T-cell (primary cell): ENCODE measurements at places on chromosomes 2 and 18. TPM values are rescaled to one million over a fixed set of nuclear protein-coding genes. Genes with fewer than 3 reads are reported as not detected.

GRCh38 chr18:9649164-9649540 is 34.8 kb upstream of the PPP4R1 start:
- DNase-seq, result no peak
- no peak overlapping the region for H3K27ac ChIP-seq
- no peaks in the 10 kb centered on the region for H3K27me3 ChIP-seq
- no peak overlapping the region for H3K4me3 ChIP-seq

DNA sequence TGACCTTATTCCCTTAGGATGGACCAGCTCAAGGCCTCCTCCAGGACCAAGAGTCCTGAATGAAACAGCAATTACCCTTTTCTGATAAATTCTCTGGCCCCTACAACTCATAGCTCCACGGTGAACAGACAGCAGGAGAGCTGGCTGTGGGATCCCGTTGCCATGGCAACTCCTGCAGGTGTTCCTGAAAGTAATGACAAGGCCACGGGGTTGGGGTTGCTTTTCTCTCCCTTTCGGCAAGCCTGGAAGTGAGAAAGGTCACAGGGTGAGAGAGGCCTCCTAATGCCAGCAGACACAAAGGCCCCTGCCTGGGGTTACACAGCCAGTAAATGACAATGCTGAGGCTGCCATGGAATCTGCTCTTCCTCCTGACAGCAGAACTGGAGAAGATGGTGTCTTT is 403.0 kb downstream of the NBAS start:
- H3K27me3 ChIP-seq, result no peaks in the 10 kb centered on the region
- no peak overlapping the region for H3K27ac ChIP-seq
- no peaks in the 10 kb centered on the region for H3K4me1 ChIP-seq
- H3K36me3 ChIP-seq, result no peaks in the 10 kb centered on the region
- H3K4me3 ChIP-seq, result no peak overlapping the region

The CDH19 gene
- not detected for total RNA-seq

DNA sequence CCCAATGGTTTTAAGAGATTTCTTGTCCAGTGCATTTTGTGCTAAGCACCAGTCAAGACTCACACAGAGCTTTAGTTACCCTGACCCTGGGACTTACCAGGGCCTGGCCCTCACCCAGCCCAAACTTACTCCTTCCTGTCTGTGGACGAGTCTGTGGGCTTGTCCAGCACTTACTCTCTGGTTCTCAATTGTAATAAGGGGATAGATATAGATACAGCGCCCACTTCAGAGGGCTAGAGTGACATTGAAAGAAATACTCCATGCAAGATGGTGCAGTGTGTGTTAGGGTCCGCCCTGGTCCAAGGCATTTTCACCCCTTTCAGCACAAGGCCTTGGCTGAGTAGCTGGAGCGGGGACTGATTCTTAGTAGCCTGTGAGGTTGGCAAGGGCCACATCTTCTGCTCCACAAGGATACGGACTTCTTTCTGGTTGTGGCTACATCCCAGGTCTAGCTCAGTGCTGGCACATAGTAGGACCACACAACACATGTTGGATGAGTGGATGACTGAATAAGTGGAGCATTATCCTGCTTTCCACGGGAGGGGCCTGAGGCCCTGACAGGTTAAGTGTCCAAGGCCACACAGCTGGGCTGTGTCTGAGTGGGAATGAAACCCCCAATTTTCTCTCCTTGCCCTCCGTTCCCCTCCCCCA is 3.8 kb upstream of the ARID5A start:
- no peaks in the 10 kb centered on the region for H3K27me3 ChIP-seq
- no peak for DNase-seq
- no peak overlapping the region for H3K4me3 ChIP-seq

The TUBA4B gene
- total RNA-seq, result not detected

- peaks cover 29% of the 10 kb centered on the region for H3K27me3 ChIP-seq
- no peak for DNase-seq
- no peak overlapping the region for H3K4me3 ChIP-seq
Observed at GRCh38 chr2:130818809-130819208, 17.9 kb upstream of the ARHGEF4 start.

DNA sequence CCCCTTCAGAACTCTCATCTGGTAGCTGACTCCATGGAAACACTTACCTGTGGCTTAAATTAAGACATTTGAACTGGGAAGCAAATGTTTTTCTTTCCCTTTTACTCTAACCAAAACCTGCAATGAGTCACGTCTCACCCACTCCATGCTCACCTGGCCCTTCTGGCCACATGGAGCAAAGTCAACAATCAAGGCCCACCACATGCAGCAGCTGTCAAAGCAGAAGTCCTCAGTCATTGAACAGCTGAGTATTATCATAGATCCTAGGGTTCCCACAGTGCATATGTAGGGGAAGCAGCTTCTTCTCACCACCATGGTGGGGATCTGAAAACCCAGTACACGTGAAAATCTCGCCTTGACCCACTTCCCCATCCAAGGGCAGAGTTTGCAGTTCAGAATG is 12.3 kb upstream of the MEP1B start:
- no peaks in the 10 kb centered on the region for H3K4me1 ChIP-seq
- H3K27me3 ChIP-seq, result peaks cover 3% of the 10 kb centered on the region
- DNase-seq, result no peak
- H3K27ac ChIP-seq, result no peak overlapping the region
- no peaks in the 10 kb centered on the region for H3K36me3 ChIP-seq

DNA sequence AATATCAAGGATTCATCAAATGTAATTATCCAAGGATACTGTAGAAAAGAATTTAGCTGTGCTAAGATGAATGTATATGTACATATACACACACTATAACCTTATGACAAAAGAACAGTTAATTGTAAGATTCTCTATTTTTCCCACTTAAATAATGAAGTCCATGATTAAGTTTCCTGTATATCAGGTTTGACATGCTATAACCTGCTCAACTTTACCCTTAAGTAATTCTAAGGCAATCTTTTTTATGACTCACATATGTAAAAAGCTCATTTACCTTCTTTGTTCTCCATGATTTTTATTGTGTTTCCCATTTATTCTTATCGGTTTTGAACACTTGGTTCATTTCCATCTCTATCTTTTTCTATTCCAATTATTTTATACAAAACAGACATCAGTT is 1213.1 kb upstream of the SLC39A10 start:
- no peaks in the 10 kb centered on the region for H3K4me1 ChIP-seq
- no peaks in the 10 kb centered on the region for H3K36me3 ChIP-seq
- no peak overlapping the region for H3K27ac ChIP-seq
- H3K27me3 ChIP-seq, result no peaks in the 10 kb centered on the region
- no peak overlapping the region for H3K4me3 ChIP-seq
- DNase-seq, result no peak

GRCh38 chr2:141942006-141942789 is 188.6 kb downstream of the LRP1B start:
- no peaks in the 10 kb centered on the region for H3K4me1 ChIP-seq
- H3K4me3 ChIP-seq, result no peak overlapping the region
- no peaks in the 10 kb centered on the region for H3K36me3 ChIP-seq
- no peaks in the 10 kb centered on the region for H3K27me3 ChIP-seq
- DNase-seq, result no peak

DNA sequence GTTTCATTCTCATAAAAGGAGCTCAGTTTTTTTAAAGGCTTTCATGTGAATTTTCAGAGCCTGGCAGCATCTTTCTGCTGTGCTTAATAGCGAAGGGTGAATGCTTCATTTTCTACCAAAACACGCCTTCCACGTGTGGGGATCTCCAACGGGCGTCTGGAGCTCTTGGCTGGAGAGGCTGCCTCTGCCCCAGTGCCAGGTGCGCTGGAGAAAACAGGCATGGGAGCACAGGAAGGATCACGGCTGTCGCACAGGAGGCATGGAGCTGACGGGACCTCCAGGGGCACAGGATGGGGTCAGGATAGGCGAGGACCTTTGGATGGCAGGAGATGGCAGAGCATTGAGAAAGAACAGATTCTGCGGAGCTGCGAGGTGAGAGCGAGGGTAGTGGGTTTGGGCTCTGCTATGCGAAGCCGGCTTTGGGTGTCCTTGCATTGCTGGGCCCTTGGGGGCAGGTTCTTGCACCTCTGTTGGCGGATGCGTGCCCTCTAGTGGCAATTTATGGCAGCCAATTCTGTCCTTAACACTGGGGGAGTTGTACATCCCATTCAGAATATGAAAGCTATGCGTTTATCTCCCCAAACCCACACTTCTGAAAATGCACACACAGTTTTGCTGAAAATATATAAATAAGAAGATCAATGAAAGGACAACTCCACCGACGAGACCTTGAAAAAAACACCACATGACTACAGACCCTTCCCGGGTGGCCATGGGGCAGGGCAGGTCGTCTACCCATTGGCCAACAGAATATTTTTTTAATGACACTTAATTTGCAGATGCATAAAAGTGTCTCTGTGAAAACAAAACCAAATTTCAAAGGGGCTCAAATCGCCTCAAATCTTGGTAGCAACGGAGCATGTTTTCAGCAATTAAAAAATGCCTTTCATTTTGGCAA is 90.4 kb upstream of the SLC35G4 start:
- H3K36me3 ChIP-seq, result no peaks in the 10 kb centered on the region
- no peaks in the 10 kb centered on the region for H3K4me1 ChIP-seq
- no peak for DNase-seq

DNA sequence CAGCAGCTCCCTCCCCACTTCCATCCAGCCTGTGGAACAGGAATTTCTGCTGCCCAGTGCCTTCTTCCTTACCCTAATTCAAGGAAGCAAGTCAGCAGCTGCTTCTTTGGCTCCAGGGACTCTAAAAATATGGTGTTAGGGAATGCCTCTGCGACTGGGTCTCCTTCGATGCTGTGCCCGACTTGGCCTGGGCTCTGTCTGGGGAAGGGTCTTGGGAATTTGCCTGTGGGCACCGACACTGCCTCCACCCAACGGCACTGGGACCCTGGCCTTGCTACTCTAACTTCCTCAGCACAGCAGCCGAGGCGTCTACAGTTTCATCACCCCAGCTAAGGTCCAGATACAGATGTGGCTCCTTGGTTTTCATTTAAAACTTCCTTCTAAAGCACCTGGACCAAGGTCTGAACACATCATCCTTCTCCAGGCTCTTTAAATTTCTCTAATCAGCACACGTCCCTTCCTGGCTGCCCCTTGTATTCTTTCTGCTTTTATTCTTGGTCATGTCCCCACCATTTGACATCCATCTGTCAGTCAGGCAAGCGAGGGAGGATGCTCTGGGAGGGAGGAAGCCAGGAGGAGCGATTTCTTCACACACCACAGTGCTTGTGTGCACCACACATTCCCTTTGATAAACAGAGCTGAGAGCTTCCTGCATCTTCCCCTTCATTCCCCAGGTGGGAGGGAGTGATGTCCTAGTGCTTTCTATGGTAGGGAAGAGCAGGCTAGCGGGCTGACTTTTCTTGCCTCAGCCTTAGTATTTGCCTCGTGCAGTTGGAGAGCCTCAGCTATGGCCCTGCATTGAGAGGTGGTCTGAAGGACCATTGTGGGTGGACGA is 6.8 kb downstream of the LBH start:
- H3K27ac ChIP-seq, result peak overlapping the region; percentile 50
- H3K4me3 ChIP-seq, result peak overlapping the region; percentile 9
- H3K4me1 ChIP-seq, result peaks cover 54% of the 10 kb centered on the region
- peaks cover 3% of the 10 kb centered on the region for H3K36me3 ChIP-seq
- no peaks in the 10 kb centered on the region for H3K27me3 ChIP-seq
- no peak for DNase-seq

DNA sequence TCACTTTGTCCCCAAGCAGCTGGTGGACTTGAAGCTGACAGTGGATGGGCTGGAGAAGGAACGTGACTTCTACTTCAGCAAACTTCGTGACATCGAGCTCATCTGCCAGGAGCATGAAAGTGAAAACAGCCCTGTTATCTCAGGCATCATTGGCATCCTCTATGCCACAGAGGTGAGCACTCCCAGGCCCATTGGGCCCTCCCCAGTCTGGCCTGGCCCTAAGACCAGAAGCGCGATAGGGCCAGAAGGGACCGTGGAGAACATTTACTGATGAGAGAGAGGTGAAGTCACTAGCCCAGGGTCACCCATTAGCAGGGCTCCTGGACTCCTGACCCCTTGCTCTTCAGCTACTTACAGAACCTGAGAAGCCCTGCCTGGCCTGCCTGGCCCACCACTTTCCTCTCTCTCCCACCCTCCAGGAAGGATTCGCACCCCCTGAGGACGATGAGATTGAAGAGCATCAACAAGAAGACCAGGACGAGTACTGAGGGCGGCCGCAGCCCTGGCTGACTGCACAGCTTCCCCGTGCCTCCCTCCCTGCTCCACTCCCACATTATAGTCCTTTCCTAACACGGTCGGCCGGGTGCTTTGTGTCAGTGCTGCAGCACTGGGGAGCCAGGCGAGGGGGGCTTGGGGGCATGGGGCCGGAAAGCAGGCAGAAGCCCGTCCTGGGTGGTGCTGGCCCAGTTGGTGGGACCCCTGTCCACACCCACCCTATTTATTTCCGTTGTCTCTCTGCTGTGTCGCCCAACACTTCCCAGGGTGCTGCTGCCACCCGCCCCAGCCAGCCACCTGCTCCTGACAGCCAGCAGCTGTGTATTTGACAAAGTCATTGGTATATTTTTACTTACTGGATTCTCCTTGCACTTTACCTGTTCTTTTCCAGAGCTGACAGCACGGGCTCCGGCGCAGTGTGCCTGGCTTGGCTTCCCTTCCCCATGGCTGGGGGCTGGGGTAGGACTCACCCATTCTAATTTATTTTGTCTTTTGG is 6.6 kb upstream of the TMEM214 start:
- DNase-seq, result no peak
- H3K36me3 ChIP-seq, result peaks cover 9% of the 10 kb centered on the region
- H3K4me1 ChIP-seq, result no peaks in the 10 kb centered on the region
- H3K27me3 ChIP-seq, result no peaks in the 10 kb centered on the region
- H3K4me3 ChIP-seq, result no peak overlapping the region

DNA sequence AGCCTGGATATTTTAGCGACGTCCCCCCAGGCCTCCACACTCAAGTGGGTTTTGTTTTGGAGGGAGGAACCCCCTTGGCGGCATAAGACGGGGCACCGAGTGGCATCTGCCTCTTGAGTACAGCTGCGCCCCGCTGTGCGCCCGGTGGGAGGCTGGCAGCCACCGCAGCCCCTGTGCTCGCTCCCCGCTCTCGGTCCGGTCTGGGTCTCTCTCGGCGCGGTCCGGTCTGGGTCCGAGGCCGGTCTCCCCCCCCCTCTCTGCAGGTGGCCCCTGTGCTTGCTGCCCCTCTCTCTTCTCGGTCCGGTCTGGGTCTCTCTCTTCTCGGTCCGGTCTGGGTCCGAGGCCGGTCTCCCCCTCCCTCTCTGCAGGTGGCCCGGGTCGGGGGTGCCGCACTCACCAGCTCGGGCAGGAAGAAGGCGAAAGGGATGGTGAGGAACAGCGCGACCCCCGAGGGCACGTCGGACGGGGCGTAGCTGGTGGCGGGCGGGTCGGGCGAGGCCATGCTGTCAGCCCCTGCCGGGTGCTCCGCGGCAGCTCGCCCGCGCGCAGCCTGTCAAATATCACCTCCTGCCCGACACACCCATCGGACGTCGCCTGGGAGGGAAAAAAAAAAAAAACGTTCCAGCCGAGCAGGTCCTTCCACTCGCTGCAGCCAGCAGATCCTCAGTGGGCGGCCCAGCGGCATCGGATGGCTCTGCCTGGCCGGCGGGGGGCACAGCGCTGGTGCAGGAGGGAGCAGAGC is at the start of gene MALL:
Gene MALL, minus strand, starts transcription at position 532 of the 742 bp plus-strand sequence. Its CDS starts 30 bp downstream, at position 502.
- no peaks in the 10 kb centered on the region for H3K36me3 ChIP-seq
- DNase-seq, result no peak
- peak within 1 kb of the TSS; percentile 2 for H3K4me3 ChIP-seq

DNA sequence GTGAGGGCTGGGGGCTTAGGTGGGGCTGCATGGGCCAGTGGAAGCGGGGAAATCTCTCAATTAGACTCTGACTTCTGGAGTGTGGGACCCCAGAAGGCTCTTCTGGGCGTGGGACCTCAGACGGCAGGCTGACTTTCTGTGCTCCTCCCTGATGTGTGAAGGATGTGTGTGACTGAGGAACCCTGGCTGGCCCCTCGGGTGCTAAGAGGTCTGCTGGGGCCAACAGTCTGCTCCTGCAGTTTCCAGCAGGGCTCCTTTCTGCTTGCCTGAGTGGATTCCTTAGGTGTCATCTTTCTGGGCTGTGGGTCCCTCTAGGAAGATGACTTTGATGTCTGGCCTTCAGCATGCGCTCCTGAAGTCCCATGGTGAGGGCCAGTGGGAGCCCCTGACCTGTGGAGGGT is 167.5 kb downstream of the DYSF start:
- H3K36me3 ChIP-seq, result no peaks in the 10 kb centered on the region
- DNase-seq, result no peak
- no peaks in the 10 kb centered on the region for H3K4me1 ChIP-seq
- no peak overlapping the region for H3K27ac ChIP-seq
